ENCODE measurements at places on chromosomes 4 and X. TPM values are rescaled to one million over a fixed set of nuclear protein-coding genes. Genes with fewer than 3 reads are reported as not detected.

DNA sequence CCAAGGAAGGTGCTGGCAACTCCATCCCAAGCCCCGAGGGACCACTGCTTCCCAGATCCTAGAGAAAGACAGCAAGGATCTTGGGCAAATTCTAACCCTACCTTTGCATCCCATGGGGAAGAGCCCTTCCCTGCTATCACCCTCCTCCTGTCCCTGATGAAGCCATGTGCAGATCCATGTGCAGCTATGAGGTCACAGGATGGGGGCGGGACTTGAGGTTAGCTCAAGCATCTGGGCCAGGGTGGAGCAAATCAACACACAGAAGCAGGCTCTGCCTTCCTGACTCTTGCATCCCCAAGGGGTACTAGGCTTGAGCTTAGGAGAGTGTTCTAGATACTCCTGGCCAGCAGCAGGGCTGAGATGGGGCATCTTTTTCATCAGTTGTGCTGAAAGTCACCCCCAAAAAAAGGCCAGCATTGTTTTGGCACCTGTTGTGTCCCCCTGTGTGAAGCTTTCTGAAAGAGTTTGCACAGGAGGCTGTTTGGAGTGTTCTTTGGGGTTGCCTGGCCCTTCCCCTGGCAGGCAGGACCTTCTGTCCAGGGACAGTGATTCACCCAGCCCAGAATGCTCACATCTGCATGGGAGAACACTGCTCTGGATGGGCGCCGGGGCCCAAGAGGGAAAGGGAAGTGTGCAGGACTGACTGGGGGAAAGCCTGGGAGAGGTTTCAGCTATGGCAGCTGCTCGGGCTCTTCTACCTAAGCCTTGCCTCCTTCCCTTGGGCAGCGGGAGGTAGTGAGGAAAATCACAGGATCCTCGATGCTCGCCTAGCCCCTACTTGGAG lies 50.8 kb downstream of the PRPS1 start:
- peak; percentile 82 for DNase-seq

Gene SASH3
- total RNA-seq: 126 TPM

DNA sequence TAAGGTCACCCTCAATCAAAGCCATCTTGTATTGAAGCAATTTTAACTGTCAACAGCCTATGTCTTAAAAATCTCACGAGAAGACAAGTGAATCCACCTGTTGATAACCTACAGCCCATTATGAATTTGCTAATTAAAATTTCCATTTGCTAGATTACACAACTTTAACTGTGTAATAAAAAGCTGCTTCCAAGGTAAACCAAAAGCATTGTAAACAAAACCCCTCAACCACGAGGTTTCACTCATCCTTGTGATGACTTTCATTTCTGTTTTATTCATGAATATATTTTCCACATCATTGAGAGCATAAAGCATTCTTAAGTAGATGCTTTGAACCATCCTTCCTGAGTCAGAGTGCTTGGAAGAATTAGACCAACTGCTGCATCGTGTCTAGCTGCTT lies 217.5 kb upstream of the GYPA start:
- no peak for DNase-seq

Gene LRPAP1
- total RNA-seq: 50.8 TPM

DNA sequence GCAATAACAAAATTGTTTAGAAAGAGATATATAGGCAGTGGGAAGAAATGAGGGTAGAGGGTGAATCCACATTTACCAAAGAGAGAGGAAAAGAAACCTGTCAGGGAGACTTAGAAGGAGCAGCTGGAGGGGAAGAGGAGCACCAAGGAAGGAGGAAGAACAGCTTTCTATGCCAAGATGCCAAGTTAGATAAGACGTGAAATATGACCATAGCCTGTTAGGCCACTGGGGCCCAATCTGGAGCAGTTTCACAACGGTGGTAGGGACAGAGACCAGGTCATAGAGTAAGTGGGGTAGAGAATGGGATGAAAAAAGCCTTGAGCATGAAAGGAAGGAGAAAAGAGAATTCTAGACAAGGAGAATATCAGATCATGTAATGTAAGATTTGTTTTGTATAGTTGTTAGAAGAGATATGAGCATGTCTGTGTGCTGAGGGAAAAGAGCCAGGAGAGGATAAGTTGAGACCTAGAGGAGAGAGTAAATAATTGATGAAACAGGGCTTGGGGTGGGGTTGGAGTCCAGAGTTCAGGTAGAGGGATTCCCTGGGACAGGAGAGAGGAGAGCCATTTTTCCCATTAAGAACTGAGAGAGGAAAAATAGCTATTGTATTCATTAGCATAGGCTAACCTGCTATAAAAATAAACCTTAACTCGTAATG lies 4.4 kb upstream of the SOWAHB start:
- DNase-seq: no peak

GRCh38 chr4:28548594-28548993 lies 1688.0 kb downstream of the STIM2 start:
- no peak for DNase-seq

Data from activated CD4-positive, alpha-beta T cell treated with anti-CD3 and anti-CD28 coated beads for 36 hours (primary cell).